HFF-Myc (cell line): ENCODE measurements at places on chromosomes 4 and X.

- DNase-seq: no peak
Measured at GRCh38 chrX:47239199-47239598, 6.4 kb downstream of the USP11 start.

GRCh38 chr4:93983140-93983539 lies 154.6 kb downstream of the ATOH1 start:
- no peak for DNase-seq

DNA sequence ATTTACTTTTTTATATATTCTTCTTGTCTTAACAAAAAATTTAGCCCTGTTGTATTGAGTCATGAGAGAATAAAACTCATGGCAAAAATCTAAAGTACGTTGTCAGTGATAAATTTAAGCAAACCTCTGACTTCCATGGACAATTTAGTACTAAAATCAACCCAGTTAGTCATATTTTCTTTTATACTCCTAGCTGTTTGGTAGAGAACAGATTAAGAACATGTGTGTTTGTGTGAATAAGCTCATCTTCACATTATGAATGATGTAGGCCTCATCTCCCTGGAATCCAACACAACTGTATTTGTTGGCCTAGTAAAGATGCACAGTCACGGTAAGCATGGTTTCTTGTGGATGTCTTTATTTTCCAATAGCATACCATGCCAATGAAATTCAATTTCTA lies 40.8 kb upstream of the FAM47B start:
- DNase-seq: no peak

- no peak for DNase-seq
Measured at GRCh38 chr4:26071688-26072087, 157.7 kb downstream of the SMIM20 start.

DNA sequence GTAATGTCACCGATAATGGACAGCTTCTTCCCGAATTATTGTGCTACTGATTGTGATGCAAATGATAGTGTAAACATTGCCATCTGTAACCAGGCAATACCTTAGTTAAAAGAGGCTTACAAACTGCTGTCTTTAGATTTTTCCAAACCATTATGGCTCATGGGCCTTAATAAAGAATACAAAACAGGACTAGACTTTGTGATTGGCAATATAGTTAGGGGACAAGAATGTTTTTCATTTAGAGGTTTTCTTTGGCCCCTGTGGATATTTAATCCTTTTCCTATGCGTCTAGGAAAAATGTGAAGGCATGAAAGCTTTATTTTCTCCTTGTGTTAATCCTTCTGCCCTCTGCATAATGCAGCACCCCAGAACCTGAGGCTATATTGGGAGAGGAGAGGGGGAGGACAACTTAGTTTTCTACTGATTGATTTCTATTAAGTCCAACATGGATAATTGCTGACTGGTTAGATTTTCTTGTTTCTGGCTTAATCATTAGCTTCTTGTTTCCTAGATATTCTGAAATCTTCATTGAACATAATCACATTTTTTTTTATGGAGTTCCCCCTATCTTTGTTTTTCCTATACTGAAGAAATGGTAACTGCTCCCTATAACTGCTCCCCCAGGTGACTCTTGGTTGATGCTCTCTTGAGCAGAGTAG lies 1.9 kb downstream of the PRPS1 start:
- no peak for DNase-seq

- DNase-seq: no peak
Measured at GRCh38 chrX:139825618-139826017, 107.2 kb downstream of the ATP11C start.

- DNase-seq: no peak
Measured at GRCh38 chrX:30812326-30812725, 76.7 kb downstream of the TAB3 start.

- DNase-seq: no peak
Measured at GRCh38 chrX:142076633-142077032, 128.5 kb downstream of the MAGEC2 start.

GRCh38 chrX:20218836-20219505 lies 47.7 kb downstream of the RPS6KA3 start:
- no peak for DNase-seq

- no peak for DNase-seq
Measured at GRCh38 chr4:2006956-2007653, 1.7 kb downstream of the NELFA start.

DNA sequence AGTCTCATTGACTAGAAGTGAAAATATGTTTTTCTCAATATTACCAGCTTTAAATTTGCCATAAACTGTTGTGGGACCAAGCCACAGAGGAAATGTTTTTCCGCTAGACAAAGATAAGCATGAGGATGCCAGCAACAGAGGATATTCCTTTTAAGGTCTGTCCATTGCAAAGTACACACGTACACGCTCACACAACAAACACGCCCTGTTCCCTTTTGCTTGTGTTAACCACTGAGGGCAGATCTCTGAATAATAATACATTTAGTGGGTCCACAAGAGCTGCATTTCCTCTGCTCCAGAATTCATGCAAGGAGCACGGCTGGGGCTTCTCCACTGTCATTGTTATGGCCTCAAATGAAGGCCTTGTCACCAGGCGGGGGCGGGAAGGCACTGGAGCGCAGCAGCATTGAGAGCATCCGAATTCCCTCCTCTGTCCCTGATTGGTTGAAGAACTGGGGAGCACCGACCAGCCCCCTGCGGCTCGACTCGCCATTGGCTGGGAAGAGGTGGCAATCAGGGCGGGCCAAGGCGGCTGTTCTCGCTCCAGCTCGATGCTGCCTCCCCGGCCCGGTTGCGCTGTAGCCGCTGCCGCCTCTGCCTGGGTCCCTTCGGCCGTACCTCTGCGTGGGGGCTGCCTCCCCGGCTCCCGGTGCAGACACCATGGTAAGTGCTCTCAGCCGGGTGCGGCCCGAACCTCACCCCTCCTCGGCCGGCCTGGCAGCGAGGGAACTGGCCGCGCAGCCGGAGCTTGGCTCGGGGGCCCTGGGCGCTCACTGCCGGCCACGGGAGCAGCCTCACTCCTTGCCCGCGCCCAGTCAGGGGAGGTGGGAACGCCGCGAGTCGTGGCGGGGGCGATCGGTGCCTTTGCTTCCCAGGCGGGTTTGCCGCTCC lies at the start of gene GUCY1B1:
TSS of gene GUCY1B1 (plus strand) at position 541 of the 891 bp plus-strand sequence. CDS start at position 661, 120 bp downstream.
- DNase-seq: peak; percentile 61

DNA sequence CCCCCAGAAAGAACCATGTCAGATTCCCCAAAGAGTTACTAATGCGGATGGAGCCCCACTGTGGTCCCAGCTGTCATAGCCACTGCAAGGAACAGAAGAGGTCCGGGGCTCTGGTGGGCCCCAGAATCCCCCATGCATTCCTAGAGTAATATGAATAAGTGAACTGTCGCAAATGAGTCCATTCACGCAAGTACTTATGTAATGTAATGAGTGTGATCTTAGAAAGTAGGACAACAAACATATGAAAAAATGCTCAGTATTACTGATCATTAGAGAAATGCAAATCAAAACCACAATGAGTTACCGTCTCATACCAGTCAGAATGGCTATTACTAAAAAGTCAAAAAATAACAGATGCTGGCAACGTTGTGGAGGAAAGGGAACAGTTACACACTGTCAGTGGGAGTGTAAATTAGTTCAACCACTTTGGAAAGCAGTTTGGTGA lies 141.5 kb upstream of the RBPJ start:
- DNase-seq: no peak
